ENCODE measurements at places on chromosomes 12 and 14.
A peak's percentile ranks its signal among the peaks of the same experiment; 100 is the strongest.

DNA sequence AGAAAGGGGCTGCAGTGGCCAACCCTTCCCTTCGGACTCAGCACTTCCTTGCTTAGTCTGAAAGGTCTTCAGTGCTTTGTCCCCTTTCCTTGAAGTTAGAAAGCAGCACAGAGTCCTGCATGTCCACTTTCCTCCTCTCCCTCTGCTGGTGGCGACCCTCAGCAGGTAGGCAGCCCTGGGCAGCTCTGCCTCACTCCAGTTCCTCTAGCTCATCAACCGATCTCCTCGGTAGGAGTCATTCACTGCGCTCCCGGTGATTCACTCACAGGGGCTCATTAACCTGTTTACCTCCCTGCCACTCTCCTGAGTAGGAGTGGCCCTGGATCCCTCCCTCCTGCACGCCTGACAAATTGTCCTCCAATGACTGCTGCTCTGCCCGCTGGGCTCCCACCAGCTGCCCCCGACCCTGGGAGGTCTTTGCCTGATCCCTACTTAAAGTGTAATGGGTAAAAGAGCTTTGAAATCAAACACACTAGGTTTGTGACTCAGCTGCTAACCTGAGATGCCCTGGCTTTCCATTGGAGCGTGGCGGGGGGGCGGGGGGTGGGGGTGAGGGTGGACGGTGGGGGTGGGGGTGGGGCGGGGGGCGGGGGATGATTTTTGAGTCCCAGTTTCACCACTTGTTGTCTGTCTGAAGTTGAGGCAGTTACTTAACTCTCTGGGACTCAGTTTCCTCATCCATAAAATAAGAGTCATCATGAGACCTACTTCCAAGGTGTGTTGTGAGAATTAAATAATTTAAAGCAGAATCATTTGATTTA lies 4.2 kb downstream of the SCNN1A start:
- DNase-seq: no peak

DNA sequence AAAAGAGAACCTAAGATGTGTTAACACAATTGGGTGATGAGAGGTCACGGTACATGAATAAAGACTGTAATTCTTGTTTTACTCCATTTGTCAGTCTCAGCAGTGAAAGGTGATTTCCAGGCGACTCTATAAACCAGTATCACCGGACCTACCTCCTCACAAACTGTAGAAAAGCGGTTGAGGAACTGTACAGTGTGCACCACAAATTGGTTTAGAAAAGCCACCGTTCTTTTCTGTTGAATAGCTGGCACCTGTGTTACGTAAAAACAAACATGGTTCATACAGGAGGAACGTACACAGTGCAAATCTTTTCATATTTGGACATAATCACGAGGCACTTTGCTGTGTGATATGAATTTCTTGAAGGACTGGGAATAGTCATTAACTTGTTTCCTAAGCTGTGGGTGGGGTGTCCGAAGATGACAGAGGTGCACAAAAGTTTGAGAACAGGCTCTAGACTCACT lies 663 bp downstream of the WASHC3 start:
- peak; percentile 63 for DNase-seq

GRCh38 chr12:80843969-80844368 lies 93.8 kb downstream of the LIN7A start:
- no peak for DNase-seq

GRCh38 chr12:110228756-110229155 lies 52.3 kb upstream of the ATP2A2 start:
- no peak for DNase-seq

DNA sequence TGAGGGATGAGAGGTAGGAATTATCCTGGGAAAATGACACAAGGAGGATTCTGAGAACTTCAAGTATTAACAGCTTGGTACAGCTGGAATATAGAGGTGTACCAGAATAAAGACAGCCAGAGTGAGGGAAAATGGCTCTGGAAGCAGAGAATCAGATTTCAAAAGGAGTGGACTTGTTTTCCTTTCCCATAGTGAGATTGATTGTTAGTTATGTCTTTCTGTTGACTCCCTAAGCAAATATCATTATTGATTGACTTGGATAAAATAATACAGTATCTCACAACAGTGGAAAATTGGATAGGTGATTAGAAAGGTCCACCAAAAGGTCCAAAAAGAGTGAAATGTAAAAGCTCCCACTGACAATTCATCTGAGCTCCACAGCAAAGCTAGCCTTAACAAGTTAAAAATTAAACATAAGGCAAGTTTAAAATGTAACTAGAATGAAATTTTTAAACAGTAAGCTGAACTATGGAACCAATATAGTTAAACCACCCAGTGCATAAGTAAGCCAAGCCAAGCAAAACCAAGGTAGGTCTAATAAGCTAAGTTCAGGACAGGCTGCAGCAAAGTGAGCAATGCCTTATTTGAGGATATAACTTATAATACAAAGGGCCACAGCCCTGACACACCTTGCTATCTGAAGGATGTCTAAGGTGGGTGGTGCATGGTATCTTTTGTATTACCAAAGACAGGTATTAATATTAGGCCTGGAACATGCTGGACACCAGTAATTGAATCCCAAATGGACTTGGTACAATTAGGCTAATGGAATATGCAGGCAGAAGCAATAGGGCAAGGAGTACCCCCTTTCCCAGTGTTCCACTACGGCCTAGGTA lies 21.8 kb downstream of the ENTPD5 start:
- DNase-seq: no peak

DNA sequence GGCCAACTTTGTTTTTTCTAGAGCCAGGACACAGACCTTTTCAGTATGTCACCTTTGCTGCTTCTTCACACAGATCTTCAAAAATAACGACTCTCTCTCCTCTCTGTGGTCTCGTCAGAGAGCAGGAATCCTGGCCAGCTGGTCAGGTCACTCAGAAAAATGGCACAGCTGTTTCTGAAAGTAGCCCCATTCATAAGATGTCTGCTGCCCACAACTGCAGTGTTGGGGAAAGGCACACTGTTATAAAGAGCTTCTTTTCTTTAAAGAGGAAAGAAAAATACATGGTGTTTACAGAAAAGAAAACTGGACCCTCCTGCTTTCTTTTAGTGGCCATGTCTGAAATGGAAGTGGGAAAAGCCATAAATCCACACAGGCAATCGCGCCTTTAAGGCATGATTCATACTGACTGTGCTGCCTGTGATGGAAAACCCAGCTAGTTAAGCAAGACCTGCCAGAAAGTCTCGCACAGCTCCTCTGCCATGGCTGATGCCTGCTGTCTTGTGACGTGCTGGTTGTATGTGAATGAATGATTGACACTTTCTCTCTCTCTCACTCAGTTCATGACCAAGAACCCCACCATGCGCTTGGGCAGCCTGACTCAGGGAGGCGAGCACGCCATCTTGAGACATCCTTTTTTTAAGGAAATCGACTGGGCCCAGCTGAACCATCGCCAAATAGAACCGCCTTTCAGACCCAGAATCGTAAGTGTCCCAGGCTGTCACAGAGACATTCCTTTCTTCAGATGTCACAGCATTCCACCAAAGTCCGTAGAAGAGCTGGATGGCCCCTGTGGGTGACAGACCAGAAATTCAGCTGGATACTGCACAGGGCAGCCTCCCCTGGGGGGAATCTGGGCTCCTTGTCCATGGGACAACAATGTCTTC lies 147.9 kb upstream of the HIF1A start:
- DNase-seq: no peak

GRCh38 chr14:96806836-96807235 lies 9.7 kb downstream of the VRK1 start:
- no peak for DNase-seq

DNA sequence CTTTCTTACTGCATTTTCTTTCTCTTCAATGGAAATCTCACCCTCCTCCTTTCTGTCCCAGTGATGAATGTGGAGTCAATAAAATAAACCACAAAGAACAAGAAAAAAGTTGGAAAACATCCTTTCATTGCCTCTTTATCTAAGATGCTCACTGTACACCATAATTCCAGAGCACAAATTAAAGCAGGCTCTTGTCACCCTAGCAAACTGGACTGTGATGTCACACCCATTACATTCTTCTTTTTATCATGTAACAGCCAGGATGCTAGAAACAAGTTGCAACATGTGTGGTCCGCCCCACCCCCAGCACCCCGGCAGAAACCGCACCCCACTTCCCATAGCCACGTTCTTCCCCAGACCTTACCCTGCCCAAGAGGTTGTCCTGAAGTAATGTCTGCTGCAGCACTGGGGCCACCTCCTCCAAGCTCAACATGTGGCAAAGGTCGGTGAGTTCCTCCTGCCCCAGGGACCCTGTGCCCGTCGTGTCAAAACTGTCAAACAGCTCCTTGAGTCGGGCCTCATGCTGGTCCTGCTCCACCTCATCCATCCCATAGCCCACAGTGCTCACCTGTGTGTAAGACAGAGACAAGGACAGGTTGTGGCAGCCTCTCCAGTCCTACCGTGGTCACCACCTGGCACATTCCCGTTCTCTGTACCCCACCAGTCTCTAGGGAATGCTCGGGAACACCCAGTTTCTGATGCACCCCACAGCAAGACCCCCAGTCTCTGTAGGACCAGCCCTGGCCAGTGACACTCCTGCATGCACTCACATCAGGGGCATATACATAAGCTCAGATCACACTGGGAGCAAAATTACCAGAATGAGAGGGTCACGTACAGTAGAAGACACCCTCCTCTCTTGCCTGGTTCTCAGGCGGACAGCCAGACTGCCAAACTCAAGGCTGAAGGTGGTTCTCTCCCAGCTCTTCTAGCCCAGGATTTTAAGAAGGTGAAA lies 9.2 kb downstream of the NIN start:
- DNase-seq: peak; percentile 66

DNA sequence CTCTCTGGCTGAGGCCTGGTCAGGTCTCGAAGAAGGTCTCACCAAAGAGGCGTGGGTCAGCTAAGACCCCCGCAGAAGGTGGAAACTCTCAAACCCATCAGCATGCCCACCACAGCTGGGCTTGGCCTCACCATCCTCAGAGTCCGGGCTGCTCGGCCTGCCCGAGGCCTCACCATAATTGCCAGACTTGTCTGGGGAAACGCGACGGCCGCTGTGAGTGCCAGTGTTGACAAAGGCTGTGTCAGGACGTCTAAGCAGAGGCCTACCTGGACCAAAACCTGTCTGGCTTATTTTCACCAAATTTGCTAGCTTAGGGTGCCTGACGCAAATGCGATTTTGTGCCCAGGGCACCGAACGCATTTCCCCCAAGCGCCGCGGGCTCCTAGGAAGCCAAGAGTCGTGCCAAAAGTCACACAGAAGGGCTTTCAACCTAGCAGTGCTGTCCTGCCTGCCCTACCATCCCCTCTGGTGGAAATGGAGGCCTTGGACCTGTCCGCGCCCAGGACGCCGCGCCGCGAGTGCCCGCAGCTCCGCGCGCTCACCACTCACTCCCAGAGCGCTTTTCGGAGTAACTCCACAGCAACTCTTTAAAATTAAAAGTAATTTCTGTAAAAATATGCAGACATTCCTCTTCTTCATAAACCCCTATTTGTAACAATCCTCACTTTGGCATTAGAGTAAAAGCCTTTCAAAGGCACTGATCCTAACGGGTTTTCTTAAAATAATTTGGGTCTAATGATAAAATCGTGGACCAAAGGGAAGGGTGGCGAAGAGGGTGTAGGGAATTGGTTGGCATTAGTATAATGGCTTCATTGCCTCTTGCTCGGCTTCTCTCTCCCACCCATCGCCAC lies 1.2 kb upstream of the ALX1 start:
- no peak for DNase-seq

DNA sequence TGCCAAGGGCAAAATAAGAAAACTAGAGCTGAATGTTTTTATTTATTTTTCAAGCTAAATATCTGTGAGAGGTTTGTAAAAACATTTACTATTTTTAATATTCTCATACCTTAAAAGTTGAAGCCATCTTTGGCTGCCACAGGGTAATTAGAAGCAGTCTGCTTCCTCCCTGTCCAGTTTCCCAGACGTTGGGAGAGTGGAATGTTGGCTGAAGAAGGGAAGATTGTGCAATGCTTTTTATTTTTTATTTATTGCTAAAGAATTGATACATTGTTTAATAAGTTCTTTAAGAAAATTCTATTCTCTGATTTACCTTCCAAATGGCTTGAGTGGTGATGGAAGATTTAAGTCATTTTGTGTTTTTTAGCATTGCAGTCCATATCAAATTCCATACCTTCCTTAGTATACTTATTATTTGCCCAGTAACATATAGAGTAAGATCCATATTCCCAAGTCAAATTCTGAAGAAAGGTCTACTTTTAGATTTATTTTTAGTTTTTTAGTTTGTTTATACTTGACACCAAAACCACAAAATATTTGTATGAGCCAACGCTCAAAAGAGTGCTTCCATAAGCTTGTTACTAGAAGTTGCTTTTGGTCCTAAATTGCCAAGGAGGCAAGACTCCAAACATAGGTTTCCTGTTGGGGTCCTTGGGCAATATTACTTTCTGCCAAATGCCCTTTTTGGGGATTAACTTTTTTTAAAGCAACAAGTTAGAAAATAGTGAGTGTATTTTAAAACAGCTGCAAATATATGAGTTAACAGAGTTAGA lies 124.0 kb upstream of the CPM start:
- DNase-seq: no peak

DNA sequence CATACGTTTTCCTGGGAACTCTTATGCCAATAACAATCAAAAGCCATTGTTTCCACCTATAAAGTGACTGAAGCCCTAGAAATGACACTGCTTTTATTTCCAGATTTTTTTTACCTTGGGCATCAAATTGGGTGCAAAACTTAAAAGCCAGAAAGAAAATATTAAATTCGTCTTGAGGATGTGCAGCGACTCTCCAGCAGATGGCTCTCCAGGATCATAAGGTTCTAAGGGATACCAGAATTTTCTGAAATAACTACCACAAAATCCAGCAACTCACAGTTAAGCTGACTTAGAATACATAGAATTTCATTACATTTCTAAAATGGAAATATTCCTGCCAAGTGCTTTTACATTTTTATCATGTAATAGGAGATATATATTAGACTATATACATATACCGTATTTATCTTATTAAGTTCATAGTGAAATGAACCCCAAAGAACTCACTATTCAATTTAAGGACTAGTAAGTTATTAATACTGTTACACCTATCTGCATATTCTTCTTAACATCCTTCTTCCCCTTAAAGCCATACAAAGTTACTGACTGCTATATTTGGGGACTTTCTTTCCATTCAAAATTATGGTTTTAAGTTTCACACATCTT lies 44.0 kb downstream of the ARMH4 start:
- peak; percentile 51 for DNase-seq

- no peak for DNase-seq
These were observed 388.1 kb upstream of the TMPO start for GRCh38 chr12:98127336-98127679.

DNA sequence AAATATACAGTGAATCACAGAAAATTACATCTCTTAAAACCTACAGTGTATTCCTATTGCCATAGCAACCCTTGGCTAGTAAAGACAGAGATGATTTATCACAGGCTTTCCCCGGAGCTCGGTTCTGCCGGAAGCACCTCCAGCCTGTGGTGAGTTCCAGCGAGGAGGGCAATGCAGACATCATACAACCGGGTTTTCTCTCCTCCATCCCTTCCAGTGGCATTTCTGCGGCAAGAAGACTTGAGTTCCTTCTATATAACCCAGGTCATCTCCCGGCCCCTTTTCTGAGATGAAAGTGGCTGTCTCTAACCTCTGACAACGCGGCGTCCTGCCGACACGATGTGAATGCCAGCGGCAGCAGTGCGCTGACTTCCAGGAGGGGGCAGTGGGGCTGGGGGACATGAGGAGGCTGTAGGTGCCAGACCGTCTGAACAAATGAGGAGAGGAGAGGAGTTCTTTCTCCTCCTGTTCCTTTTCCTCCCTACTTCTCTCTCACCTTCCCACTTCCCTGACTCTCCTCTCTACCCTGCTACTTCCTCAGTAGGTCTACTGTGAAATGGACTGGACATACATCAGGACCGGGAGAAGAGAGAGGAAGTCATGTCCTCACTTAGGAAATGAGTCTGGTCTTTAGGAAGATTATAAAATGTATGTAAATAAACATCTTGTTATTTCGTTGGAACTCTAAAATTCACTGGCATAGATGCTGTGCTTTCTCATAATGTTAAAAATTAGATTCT lies 68.6 kb upstream of the MAX start:
- DNase-seq: peak; percentile 75

GRCh38 chr14:35287431-35288013 lies 4.7 kb upstream of the PSMA6 start:
- DNase-seq: peak; percentile 70
